ENCODE measurements at places on chromosomes 12 and 14.

GRCh38 chr14:70020352-70021170 lies 141.3 kb downstream of the SMOC1 start:
- no peak for DNase-seq

- DNase-seq: no peak
Measured at GRCh38 chr14:72177251-72177650, 245.0 kb downstream of the RGS6 start.

- no peak for DNase-seq
Measured at GRCh38 chr12:78194448-78194847, 363.8 kb downstream of the NAV3 start.

DNA sequence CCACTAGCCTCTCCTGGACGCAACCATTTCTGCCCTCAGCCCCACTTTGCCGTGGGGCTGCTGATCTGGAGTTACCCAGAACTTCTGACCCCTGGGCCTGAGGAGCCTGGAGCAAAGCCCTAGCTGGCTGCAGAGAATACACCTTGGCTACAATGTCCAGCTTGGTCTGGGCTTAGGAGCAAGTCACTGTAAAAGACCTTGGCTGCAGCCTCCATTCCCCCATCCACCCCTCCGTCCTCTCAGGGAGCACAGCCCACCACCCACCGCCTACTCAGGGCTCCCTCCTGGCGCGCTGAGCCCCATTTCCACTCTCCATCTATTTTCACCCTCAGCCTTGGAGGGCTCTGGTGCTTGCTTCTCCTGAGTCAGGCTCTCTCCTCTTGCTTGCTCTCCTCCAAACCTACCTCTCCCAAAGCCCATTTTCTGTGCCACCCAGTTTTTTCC lies 42.9 kb downstream of the ERH start:
- DNase-seq: no peak

- DNase-seq: no peak
Measured at GRCh38 chr14:102095871-102096568, 9.2 kb upstream of the HSP90AA1 start.

DNA sequence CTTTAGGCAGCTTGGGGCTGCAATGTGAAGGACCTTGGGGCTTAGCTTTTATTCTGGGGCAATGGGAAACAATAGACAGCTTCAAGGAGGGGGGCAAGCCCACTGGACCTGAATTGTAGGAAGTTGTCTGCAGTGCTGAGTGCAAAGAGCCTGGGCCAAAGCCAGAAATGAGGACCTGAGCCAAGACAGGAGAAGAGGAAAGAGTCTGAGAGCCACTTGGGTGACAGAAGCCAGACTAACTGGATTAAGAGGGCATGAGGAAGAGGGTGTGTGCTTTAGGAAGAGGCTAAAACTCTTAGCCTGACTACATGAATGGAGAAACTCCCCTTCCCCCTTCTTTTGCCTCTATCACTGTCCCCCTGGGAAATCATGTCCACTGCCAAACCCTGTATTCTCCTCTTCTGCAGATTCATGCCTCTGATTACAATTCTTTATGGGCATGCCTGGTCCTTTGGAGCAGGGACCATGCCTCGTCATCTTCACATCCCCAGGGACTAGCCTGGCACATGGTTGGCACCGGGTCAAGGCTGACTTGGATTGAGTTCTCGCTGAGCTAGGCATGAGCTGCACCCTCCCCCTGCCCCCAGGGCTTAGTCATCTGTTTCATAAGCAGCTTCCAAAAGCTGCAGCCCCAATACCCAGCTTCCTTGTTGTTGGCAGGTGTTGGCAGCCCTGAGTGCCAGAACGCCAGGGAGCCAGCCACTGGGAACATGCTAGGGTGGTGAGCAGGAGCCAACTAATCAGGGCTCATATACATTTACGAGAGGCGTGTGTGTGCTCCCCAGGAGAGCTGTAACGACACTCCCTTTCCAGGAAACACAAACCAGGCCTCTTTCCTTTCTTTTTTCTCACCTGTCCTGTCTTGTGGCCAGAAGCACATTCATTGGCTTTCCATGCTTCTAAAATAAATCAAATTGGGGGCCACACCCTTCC lies 27.7 kb upstream of the JDP2 start:
- DNase-seq: peak; percentile 98

DNA sequence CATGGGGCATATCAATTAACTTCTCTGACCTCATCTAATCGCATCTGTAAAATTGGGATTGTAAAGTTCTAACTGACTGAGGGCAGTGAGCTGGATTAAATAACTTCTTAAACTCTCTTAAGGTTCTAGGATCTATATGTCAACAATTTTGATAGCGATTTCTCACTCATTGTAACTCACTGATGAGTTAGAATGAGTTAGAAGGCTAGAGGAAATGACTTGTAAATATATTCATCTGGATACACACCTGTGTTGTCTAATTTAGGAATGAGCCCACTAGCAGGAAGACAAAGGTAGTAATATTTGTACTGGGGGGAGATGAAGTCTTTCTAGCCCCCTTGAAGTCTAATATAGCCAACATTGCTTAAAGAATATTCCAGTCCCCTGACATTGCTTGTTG lies 46.3 kb upstream of the CERS5 start:
- no peak for DNase-seq

DNA sequence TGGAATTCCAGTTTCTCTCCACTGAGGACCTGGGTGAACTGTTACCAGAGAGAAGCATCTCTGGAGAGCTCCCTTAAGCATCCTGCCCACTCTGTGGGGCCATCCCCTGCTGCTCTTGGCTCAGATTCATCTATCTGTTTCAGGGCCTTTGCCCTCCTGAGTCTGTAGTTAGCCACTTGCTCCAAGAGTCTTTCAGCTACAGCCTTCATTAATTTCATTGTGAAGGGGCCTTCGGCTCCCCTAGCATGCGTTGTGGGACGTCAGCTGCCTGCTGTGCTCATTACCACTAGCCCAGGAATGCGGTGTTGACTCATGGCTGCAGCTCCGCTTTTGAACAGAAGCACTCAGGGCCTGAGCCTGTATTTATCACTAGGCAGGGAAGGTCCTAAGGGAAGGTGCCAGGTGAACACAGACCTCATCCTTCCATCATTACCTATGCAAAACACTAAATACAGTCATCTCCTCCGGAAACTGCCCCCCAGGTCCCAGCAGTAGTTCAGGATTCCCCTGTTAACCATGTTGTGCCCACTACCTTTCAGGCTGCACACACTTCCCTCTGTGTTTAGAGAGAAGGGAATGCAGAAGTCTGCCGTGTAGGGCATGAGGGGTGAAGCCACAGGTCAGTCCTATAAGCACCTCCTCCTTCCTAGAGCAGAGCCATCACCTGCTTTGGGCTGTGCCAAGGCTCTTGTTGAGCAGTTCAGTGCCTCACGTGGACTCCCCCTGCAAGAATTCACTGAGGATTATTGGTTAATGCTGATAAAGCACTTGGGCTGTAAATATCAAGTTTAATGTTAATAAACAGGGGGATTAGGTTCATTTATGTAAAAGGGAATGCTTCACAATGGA lies 191.4 kb downstream of the CACNA1C start:
- no peak for DNase-seq

DNA sequence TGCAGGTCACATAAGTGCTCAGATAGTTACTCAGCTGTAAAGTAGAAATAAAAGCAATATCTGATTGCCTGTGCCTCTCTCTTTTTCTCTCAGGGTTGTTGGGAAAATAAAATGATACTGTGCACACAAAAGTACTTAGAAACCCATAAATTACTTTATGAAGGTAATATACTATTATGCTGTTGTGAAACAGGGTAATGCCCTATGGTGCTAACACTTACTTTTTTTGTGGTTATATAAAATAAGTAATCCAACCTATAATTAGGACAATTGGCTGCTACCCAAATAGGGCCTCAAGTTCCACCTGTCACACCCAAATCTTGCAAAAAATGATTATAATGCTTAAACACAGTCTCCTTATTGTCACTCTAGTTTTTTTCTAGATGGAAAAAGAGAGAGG lies 50.6 kb downstream of the DAAM1 start:
- peak; percentile 33 for DNase-seq

GRCh38 chr14:75259510-75259855 lies 19.1 kb upstream of the FOS start:
- no peak for DNase-seq

DNA sequence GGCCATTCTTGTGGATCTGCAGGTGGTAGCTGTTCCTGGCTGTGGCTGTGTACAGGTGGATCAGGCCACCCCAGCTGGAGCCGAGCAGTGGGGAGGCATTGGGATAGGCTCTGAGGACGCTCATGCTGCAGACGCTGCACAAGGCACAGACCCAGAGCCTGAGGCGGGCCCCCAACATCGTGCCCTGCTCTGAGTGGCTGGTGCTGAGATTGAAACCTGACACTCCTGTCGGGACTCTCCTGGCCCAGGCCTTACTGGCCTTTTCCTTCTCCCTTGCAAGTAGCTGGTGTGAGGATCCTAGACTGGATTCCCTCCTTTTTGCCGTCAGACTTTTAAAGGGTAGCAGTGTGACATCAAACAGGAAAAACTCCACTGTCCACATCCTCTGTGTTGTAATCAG lies at the start of gene FGF23:
Gene FGF23 (minus strand): TSS at position 308 of the 400 bp plus-strand sequence. CDS start 130 bp downstream, at position 178.
- DNase-seq: no peak

DNA sequence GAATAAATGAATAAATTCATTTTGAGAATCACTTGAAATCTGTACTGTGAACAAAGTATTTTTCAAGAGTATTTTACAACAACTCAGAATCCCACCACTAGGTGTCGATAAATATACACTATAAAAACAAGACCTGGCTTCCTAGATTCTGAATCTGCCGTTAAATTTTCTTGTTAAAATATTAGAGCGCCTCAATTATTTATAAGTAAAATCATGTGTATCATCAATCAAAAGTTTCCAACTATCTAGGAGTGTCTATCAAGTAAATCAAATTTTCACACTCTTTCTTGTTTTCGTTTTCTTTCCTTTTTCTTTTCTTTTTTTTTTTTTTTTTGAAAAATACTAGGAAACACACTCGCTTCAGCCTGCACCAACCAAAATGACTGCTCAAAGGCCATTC lies 179.2 kb upstream of the DCN start:
- no peak for DNase-seq

- no peak for DNase-seq
Measured at GRCh38 chr12:60935981-60936761, 1324.0 kb upstream of the USP15 start.

DNA sequence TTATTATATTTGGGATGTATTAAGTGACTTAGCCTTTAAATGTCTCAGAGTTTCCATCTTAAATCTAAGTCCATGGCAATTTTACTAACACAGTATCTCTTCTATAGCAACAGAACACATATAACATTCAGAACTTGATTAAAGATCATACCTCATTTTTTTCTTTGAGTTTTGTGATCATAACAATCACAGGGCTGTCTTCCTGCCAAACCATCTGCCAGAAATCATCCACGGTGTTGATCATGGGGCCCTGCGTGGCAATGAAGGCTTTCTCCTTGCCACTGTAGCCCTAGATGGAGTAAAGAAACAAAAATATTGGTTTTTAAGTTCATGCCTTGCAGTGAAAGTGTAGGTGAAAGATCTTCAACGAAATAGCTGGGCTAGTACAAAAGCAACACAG lies 46.7 kb upstream of the PTPRB start:
- no peak for DNase-seq

- no peak for DNase-seq
Measured at GRCh38 chr14:68794130-68794850, 1.4 kb upstream of the ZFP36L1 start.

DNA sequence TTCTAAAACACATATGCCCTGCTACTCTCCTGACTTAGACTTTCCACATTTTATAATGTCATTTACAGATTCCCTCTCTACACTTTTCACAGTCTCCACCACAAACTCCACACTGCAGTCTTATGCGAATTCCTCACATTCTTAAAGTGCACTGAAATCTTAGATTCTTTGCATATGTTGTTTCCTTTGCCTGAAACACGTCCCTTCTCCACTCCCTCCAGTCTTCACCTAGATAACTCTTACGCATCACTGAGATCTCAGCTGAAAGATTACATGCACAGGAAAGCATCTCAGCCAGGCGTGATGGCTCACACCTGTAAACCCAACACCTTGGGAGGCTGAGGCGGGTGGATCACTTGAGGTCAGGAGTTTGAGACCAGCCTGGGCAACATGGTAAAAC lies 3.8 kb upstream of the ARHGAP9 start:
- DNase-seq: no peak

- DNase-seq: no peak
Measured at GRCh38 chr12:23887055-23887835, 62.2 kb downstream of the SOX5 start.

GRCh38 chr12:68370667-68371066 lies 38.5 kb upstream of the MDM1 start:
- DNase-seq: no peak

DNA sequence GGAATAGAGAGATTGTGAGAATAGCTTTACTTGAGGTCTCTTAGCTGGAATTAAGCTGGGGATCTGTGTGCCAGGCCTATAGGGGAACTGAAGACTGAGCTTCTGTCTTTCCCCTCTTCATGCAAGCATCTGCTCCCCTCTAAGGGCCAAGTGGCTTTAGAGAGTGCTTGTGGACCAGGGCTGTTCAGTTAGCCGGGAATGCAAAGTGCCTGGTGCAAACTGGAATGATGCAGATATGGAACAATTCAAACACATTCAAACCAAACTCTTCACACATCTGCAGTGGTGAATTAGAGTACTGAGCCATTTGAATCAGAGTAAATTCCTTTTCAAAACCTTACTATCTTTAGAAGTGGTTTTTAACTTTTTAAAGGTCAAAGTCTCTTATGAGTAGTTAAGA lies 99.0 kb downstream of the LIN7A start:
- no peak for DNase-seq

- no peak for DNase-seq
Measured at GRCh38 chr14:76793956-76794355, 18.7 kb downstream of the ANGEL1 start.

DNA sequence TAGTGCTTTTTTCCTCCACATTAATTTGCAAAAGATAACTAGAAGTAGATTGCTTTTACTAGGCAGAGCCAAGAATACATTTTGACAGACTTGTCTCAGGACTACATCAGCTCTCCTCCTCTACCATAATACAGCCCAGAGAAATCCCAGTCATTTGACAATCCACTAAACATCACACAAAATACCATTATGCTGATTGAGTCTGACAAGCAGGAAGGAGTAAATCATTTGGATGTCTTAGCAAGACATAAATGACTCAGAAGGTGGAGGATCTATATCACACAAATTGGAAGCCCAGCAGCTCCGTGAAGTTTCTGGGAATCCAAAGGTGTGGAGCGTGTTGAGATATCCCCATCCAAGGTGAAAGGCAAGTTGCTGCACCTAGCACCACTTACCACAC lies 75.4 kb upstream of the FKBP4 start:
- DNase-seq: no peak

GRCh38 chr14:69045857-69046475 lies 66.9 kb upstream of the ACTN1 start:
- DNase-seq: no peak

GRCh38 chr12:2457215-2457932 lies 337.4 kb upstream of the FKBP4 start:
- no peak for DNase-seq

DNA sequence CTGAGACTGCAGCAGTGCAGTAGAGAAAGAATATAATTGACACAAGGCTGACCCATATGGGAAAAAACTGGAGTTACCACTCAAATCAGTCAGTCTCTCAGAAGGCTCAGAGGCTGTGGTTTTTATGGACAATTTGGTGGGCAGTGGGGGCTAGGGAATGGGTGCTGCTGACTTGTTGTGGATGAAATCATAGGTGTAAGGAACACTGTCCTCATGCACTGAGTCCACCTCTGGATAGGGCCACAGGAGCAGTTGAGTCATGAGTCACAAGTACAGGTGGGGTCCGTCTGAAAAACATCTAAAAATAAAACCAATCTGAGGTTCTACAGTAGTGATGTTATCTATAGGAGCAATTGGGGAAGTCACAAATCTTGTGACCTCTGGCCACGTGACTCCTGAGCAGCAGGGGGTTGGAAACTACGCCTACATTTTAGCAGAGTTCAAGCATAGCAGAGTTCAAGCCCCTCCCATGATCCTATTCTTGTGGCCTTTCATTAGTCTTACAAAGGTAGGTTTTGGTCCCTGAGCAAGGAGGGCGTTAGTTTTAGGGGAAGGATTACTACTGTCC lies 18.1 kb upstream of the SGPP1 start:
- DNase-seq: no peak

Data from NCI-H2081 treated with DMSO at 0.1 percent for 48 hours (cell line).